ENCODE measurements at places on chromosomes 4 and X.

DNA sequence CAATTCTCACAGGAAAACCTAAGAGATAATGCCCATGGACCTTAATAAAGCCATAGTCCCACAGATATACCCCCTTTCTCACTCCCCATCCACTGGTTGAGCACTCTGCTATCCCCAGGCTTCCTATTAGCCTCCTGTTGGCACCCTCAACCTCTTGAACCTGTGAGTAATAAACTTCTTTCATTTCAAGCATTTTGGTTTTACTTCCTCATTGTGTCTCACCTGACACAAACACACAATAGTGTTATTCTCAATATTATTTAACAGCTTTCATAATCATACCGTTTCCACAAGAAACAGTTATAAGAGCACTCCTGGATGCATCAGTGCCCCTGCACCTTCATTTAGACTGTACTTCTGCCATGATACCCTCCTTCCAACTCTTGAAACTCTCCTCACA is 56.8 kb downstream of the TRPC5 start:
- DNase-seq: no peak

- DNase-seq: no peak
Measured at GRCh38 chr4:116066711-116067245, 953.4 kb upstream of the NDST4 start.

DNA sequence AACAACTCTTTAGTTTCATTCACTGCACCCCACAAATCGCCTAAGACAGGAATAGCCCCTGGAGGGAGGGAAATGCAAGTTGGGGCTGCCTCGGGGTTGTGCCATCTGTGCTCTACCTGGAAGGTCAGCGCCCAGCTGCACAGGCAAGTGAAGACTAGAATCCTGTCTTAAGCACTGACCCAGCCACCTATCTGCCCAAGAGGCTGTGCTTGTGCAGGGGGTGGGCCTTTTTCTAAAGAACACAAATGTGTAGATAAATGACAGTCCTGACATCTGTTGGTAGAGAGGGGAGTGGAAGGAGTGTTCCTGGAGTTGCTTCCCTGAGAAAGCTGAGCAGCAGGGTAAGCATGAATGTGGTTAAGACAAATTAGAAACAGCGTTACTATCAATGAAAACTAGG is 15.7 kb downstream of the ZNF518B start:
- no peak for DNase-seq

DNA sequence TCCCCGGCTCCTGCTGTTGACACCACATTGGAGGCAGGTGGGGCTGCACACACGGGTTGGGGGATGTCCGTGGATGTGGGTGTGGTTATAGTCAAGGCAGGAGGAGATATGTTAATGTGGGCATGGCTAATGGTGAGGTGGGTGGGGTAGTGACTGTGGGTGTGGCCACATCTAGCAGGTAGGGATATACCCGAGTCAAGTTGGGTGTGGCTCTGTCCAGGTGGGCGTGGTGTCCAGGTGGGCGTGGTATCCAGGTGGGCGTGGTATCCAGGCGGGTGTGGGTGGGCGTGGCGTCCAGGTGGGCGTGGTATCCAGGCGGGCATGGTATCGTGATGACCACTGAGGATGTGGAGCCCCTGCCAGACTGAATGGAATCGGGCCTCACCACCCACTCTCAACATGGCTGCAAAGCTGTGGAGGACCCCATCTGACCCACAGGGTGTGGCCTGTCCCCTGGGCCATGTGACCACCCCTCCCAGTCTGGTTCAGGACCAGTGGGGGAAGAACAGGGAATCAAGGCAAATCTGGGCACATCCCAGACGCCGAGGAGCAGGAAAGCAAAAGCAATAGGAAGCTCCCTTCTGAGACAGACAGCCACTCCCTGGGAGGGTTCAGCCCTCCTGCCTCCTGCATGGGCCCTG is 21.0 kb downstream of the MAN2B2 start:
- DNase-seq: no peak

DNA sequence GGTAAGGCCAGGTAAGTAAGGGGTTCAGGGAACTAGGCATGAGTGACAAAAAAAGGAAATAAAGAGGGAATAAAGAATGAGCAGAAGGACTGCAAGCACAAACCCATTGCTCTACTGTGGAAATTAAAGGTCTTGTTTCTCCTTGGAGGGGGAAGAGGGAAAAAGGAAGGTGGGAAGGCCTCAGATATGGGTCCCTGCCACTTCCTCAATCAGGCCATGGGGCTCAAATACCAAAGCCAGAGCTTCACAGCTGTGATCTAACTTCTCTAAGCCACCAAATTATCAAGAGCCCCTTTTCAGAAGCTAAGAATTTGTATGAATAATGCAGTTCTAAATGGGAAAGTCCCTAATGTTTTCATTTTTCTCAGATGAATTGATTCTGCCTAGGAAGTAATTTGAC is 4.7 kb downstream of the USP51 start:
- DNase-seq: no peak

DNA sequence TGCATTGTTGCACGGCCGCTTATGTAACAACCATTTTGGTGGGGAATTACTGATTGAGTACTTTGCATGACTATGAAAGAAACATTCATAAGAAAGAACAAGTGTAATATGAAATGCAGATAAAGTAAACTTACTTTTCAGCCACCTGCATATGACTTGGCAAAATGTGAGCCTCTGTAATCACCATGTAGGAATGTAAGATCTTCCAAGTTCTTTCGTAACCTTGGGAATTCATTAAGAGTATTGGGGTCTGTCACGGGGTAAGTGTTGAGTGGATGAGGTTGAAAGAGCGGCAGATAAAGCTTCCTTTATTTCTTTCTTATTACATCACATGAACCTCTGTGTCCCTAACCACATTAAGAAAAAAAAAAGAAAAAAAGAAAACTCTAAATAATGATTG is 348.5 kb upstream of the NR3C2 start:
- DNase-seq: peak; percentile 53

DNA sequence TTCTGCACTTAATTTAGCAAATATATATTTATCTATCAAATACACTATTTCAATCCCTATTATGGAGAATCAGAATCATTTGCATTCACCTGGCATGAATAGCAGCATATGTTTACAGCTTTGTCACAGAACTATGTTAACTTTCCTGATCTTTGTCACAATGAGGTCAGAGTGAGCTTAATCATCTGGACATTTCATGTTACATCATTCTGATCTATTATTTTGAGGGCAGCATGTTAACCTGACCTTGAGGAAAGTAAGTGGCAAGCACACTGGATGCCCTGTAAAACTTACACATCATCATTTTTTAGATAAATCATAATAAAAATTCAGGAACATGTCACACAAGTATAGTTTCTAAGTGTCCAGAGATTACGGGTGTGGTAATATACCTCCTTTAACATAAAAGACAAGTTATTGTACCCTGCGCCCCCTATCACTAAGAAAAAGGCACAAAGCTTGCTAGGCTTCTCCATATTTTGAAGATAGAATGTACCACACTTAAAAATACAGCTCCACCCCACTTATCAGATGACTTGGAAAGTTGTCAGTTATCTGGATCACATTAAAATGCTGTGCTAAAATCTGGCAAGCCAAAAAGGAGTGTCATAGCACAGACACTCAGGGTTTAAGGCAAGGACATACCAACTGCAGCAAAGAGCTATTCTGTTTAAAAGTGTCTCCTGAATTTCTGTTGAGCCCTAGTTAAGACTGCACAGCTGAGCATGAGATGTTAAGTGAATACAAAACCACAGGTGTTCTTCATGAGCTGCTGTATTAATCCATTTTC is 182.7 kb upstream of the FAT4 start:
- DNase-seq: no peak

GRCh38 chrX:123188081-123188480 is 4.0 kb downstream of the GRIA3 start:
- peak; percentile 6 for DNase-seq

GRCh38 chr4:128517096-128517738 is 229.6 kb upstream of the PGRMC2 start:
- no peak for DNase-seq

DNA sequence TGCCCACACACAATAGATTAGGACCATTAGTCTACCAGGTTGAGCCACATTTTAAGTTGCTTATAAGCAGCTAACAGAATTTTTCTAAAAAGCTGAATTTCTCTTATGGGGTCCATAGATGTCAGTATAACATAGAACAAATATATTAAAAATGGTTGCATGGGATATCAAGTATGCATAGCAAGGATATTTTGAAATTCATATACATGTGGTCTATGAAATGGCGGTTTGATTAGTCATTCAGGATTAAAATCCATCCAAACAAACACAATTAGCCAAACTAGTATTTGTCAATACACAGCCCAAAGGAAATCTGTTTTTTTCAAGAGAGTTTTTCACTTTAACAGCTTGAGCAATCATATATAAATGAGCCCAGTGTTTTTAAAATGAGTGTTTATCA is 33.5 kb upstream of the AMOT start:
- no peak for DNase-seq

DNA sequence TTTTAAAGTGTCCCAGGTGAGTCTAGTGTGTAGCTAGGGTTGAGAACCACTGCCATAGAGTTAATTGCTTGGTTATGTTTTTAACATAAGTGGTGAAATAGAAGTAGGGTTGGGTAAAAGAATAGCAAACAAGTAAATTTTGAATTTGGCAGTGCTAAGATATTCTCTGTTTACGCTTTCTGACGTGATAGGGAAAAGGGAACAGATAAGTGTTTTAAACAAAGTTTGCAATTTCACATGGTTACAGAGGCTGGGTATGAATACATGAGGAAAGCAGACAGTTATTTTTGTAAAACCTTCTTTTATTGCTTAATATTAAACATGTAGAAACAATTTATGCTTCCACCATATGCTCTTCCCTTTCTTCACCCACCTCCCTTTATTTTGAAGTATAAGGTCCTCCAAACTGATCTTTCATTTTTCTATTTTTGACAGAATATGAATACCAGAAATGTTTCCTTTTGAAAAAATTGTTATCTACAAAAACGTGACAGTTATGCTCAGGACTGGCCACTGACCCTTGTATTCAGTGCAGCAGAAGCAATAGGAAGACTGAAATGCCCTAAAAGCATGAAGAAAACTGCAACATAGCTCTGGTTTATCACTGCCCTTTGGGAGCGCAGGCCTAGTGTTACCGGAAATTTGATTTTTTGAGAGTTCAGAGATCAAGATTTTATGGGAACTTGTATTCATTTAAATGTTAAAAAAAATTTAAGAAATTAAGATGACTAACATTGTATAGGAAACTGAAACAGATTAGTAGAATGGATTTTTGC is 214.4 kb upstream of the ARSJ start:
- DNase-seq: no peak

GRCh38 chr4:6308899-6309643 is 39.4 kb downstream of the WFS1 start:
- peak; percentile 62 for DNase-seq
